Heart right ventricle (tissue), 16 donors: ENCODE measurements at places on chromosomes 1 and 21. TPM values are rescaled to one million over a fixed set of nuclear protein-coding genes. Genes with fewer than 3 reads are reported as not detected.

GRCh38 chr1:92259350-92259749 is 39.4 kb downstream of the GLMN start:
- no peak for DNase-seq

Gene MCOLN2
- 0.09 TPM for total RNA-seq

- no peak for DNase-seq
These were observed 53.1 kb downstream of the NAV1 start for GRCh38 chr1:201591981-201592380.

GRCh38 chr21:35791541-35792325 is 268.6 kb downstream of the SETD4 start:
- no peak for DNase-seq

DNA sequence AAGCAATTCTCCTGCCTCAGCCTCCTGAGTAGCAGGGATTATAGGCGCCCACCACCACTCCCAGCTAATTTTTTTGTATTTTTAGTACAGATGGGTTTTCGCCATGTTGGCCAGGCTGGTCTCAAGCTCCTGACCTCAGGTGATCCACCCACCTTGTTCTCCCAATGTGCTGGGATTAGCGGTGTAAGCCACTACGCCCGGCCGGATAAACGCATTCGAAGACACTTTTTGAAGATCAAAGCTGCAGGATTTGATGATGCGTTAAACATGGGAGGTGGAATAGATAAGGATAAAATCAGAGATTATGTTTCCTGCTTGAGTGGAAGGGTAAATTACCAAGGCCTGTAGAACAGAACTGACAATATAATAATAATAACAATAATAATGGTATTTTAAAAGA is 389.4 kb upstream of the POU3F1 start:
- DNase-seq = no peak

Gene F11R
- 10.7 TPM for total RNA-seq

DNA sequence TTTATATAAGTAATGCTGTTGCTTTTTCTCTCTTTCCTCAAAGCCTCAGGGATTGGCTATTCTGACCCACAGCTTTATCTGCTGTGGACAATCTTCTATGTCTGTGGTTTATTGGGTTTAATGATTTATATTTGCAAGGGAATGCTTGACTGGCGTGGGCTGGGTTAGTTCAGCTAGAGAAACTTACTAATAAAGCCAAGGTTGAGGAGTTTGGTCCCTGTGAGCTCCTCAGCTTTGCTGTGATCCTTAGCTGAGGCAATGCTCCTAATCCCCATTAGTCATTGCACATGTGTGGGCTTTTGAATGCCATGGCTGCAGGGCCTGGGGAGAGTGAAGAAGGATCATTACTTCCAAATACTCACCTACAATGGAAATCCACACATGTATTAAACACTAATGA is 179.3 kb downstream of the ZNF326 start:
- no peak for DNase-seq

Gene PCAT6
- 0.44 TPM for total RNA-seq
